ENCODE measurements at places on chromosomes 12 and 14. TPM values are rescaled to one million over a fixed set of nuclear protein-coding genes. Genes with fewer than 3 reads are reported as not detected.

The PLEKHH1 gene
- 2.4 TPM for total RNA-seq

The FGF23 gene
- not detected for total RNA-seq

The PTPRB gene
- 9.0 TPM for total RNA-seq

The IAPP gene
- total RNA-seq = not detected

The SLC6A12 gene
- total RNA-seq = 30.3 TPM

The SPIC gene
- total RNA-seq = 17.7 TPM

The DDX54 gene
- total RNA-seq = 20.5 TPM

The FOXG1 gene
- total RNA-seq = not detected

The CSRNP2 gene
- 4.4 TPM for total RNA-seq

The ZNF891 gene
- 0.61 TPM for total RNA-seq

The PAH gene
- total RNA-seq = 327 TPM

The RDH16 gene
- total RNA-seq = 12.9 TPM

The TAC3 gene
- total RNA-seq = not detected

The CPNE6 gene
- total RNA-seq = not detected

The KRT6B gene
- 0.23 TPM for total RNA-seq

The BCAT1 gene
- total RNA-seq = 1.3 TPM

The CD4 gene
- total RNA-seq = 44.8 TPM

The CLEC2A gene
- total RNA-seq = not detected

The C14orf39 gene
- not detected for total RNA-seq

The TSPAN9 gene
- 62.9 TPM for total RNA-seq

The MAP3K9 gene
- 5.2 TPM for total RNA-seq

The GPD1 gene
- total RNA-seq = 323 TPM

The CD27 gene
- 0.28 TPM for total RNA-seq

The ANKS1B gene
- total RNA-seq = 0.67 TPM

The GPR68 gene
- total RNA-seq = 0.37 TPM

The SLC22A17 gene
- 2.4 TPM for total RNA-seq

Data from liver (tissue), 10 donors.